Fibroblast of lung (primary cell): ENCODE measurements at places on chromosomes 1 and 21.
A peak's percentile ranks its signal among the peaks of the same experiment; 100 is the strongest.

GRCh38 chr1:186016856-186017255 lies 282.7 kb downstream of the HMCN1 start:
- H3K36me3 ChIP-seq = no peaks in the 10 kb centered on the region
- no peak overlapping the region for H3K4me3 ChIP-seq
- no peak for DNase-seq
- H3K4me1 ChIP-seq = no peaks in the 10 kb centered on the region

GRCh38 chr1:197180252-197180878 lies 33.9 kb upstream of the ASPM start:
- no peak overlapping the region for H3K27ac ChIP-seq
- H3K4me3 ChIP-seq = no peak overlapping the region
- peak; percentile 74 for DNase-seq
- H3K27me3 ChIP-seq = no peaks in the 10 kb centered on the region
- H3K36me3 ChIP-seq = peaks cover 1% of the 10 kb centered on the region
- peaks cover 3% of the 10 kb centered on the region for H3K4me1 ChIP-seq

DNA sequence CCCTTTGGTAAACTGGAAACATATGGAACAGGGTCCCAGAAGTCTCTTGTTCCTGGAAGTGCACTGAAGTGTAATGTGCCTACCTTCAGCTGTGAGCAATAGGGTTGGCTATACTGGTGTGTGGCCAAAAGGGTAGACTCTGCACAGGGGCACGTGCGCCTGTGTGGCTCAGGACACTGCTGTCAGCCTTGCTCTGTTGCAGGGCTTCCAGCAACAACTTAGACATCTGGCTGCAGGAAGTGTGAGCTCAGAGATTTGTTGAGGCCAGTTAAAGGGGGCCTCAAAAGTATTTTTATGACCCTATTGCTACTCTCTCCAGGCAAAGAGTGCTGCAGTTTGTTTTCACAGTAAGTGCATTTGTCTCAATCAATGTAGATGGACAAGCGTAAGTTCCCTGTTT lies 7.5 kb downstream of the CTPS1 start:
- H3K4me3 ChIP-seq = no peak overlapping the region
- H3K36me3 ChIP-seq = peaks cover 21% of the 10 kb centered on the region
- H3K4me1 ChIP-seq = peaks cover 5% of the 10 kb centered on the region
- no peak overlapping the region for H3K27ac ChIP-seq

DNA sequence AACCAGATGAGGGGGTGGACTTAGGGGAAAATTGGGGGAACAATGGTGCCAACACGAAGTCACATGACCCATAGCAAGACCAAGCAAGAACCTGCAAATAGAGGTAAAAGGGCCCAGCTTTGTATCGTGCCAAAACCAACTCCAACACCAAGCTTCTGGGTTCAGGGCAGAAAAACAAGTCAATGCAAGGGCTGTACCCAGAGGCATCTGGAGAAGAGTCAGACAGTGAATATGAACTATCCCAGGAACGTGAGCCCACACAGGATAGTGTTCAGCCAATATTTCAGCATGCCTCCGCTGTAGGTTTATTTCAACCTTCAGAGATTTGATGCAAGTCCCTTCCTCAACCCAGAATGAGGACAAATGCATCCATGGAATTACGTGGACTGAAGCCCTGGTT lies 15.0 kb upstream of the ZMYM6 start:
- H3K4me3 ChIP-seq = no peak overlapping the region
- no peak for DNase-seq
- no peaks in the 10 kb centered on the region for H3K36me3 ChIP-seq
- peaks cover 8% of the 10 kb centered on the region for H3K4me1 ChIP-seq

- no peaks in the 10 kb centered on the region for H3K36me3 ChIP-seq
- H3K4me1 ChIP-seq = no peaks in the 10 kb centered on the region
- H3K27me3 ChIP-seq = no peaks in the 10 kb centered on the region
- no peak overlapping the region for H3K4me3 ChIP-seq
Observed at GRCh38 chr1:194477908-194478307, 1291.5 kb upstream of the B3GALT2 start.

- peaks cover 16% of the 10 kb centered on the region for H3K4me1 ChIP-seq
- no peak overlapping the region for H3K27ac ChIP-seq
- no peak overlapping the region for H3K4me3 ChIP-seq
- H3K27me3 ChIP-seq = no peaks in the 10 kb centered on the region
Observed at GRCh38 chr1:11929849-11930248, 3.6 kb upstream of the KIAA2013 start.

DNA sequence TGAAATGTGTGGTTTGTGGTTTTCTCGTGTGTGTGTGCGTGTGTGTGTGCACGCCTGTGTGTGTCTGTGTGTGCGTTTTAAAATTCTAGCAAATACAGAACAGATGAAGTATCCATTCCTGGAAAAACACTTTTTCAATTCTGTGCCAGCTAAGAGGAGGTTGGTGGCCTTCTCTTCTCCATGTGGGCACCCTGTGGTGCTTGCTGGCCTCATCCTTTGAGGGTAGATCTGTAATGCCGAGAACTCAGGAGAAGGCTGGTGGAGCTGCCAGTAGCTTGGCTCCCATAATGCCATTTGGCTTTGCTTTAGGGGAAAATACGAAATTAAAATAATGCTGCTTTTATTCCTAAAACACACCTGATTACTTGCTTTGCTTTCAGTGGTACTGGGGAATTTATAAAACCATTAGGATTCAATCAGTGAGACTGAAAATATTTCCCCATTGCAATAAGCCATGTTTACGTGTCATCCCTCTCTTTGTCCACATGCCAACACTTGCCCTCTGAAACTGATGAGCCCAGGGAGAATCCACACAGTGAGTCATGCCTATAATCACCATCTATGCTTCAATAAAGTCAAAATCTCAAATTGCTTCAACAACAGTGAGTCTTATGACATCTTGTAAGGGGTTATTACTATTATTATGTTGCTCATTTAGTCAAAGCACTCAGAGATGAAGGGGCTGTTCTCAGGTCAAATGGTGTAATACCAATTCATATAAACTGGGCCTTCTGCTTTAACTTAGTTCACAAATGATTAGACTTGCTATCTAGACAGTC lies 39.2 kb downstream of the ABCA4 start:
- no peaks in the 10 kb centered on the region for H3K36me3 ChIP-seq
- H3K27ac ChIP-seq = no peak overlapping the region
- peaks cover 2% of the 10 kb centered on the region for H3K27me3 ChIP-seq
- no peak overlapping the region for H3K4me3 ChIP-seq

GRCh38 chr1:169261884-169262283 lies 105.7 kb downstream of the NME7 start:
- DNase-seq = no peak
- H3K4me1 ChIP-seq = no peaks in the 10 kb centered on the region
